Stimulated activated CD8-positive, alpha-beta memory T cell treated with anti-CD3 and anti-CD28 coated beads, Interleukin-7, amount 100 ng/mL, for 1 hour (primary cell): ENCODE measurements at places on chromosomes 3 and 15.

DNA sequence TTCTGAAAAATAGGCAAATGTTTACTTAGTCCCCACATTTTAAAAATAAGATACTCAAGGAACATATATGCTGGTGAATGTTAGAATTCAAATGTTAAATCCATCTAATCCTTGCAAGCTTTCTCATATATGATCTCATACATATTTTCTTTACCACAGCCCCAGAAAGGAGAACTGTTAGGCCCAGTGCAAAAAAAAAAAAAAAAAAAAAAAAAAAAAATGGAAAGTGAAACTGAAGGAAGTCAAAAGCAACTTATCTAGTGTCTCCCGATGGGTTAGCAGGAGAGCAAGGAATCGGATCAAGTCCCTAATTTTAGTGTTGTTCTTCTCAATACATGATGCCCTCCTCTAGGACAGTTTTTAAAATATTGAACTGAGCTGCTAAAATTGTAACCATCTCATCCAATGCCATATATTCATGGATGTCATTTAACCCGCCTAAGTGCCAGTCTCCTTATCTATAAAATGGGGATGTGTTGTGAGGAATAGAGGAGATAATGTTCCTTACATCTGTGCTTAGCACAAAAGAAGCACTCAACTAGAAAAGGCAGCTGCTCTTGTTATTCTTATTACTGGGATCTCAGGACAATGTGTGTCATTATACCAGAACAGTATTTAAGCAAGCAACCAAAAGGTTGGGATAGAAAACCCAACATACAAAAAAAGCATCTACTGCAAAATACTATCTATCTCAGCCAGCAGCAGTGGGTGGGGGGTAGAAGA, 279.7 kb downstream of the MAGI1 start:
- no peak for DNase-seq

- no peak for DNase-seq
Measured at GRCh38 chr15:33243393-33243792, 48.9 kb upstream of the FMN1 start.

- DNase-seq: no peak
Measured at GRCh38 chr3:49872801-49873281, 3.1 kb upstream of the CAMKV start.

GRCh38 chr3:17639257-17639656, 103.2 kb downstream of the TBC1D5 start:
- DNase-seq: no peak

DNA sequence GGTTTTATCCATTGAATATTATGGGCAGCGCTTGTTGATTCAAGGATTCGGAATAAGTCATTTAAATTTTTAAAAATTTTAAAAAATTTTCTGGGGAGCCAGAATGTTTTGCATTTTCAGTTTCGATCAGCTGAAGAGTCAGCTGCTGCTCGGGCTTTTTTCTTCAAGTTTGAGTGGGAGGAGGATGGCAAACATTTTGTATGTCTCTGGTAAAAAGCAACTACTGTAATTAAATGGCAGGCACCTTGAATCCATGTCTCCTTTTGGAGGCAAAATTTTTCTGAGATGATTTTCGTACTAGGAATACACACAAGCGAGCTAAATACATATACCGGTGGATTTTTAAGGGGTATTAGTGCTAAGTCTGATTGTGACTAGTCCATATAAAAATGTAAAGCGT, 612 bp downstream of the C3orf38 start:
- no peak for DNase-seq

GRCh38 chr3:134904776-134905646, 110.0 kb downstream of the EPHB1 start:
- DNase-seq: no peak

DNA sequence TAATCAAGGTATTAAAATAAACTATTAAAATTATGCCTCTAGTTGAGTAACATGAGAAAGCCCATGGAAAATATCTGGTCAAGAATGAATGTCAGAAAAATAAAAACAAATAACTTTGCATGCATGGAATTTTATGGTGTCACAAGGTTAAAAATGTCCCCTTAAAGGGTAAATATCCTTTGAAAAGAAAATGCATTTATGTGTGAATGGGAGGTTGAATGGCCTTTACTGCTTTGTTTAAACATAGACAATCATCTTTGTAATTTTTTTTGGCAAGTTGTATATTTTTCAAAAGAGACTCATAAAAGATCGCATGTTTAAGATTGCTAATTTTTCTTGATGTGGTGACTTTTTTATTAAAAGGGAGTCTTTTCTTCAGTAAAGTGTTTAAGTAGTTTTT, 564.2 kb downstream of the NR2F2 start:
- DNase-seq: no peak

- no peak for DNase-seq
Measured at GRCh38 chr3:171177553-171177952, 151.0 kb upstream of the SLC2A2 start.
